Transverse colon (tissue), 4 donors: ENCODE measurements at places on chromosomes 7 and 10. TPM values are rescaled to one million over a fixed set of nuclear protein-coding genes. Genes with fewer than 3 reads are reported as not detected.

BAZ1B gene
- total RNA-seq: 28.7 TPM

POU6F2 gene
- total RNA-seq: 0.82 TPM

EPO gene
- not detected for total RNA-seq

- DNase-seq: no peak
These were observed 5.8 kb downstream of the ANXA7 start for GRCh38 chr10:73408061-73408460.

GRCh38 chr7:35985126-35985754 is 167.8 kb upstream of the EEPD1 start:
- DNase-seq: peak; percentile 84

- no peak for DNase-seq
These were observed 31.0 kb downstream of the CYP3A5 start for GRCh38 chr7:99648843-99649242.
